Left lobe of liver (tissue), 2 donors: ENCODE measurements at places on chromosomes 3 and 15.

GRCh38 chr3:132966374-132966773 lies 71.8 kb upstream of the TMEM108 start:
- no peak for DNase-seq

GRCh38 chr3:37130448-37130847 lies 43.9 kb downstream of the LRRFIP2 start:
- no peak for DNase-seq

DNA sequence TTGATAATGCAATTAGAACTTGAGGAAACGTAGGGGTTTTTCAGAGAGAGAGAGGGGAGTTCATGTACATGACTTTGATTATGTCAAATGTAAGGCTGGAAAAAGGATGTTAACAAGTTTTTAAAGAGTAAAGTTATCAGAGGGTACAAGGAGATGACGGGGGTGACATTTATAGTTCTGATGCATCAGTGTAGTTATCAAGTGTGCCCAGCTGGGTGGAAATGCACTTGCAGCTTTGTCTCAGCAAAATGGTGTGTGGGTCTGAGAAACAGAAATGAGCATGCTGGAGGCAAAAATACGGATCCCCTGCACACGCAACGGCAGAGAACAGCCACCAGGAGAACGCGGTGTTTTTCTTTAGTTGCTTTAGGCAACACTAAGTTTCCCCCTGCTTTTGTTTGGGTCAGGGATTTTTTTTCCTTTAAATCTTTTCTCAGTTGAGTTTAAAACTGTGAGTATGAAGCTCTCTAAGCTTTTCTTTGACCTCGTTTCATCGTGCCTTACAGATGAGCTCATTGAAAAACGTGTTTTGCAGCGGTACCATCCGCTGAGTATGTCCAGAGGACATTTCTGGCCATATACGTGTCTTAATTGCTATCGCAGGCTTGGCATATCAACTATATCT lies 205.4 kb downstream of the PDZRN3 start:
- no peak for DNase-seq

DNA sequence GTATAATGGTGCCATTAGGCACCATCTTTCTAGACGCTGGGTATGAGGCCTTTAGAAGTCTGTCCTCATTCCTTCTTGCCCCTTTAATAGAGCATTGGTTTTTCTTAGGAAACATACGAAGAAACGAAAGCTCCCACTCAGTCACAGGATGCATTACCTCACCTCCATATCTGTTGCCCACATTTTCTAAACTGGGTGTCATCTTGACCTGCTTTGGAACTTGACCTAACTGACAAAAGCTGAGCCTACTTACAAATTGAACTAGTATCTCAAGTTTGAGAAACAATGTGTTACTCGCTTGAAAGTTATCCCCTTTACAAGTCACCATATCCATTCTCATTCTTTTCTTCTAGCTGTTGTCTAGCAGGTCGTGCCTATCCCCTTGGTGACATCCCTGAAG lies 102.7 kb downstream of the VPS8 start:
- DNase-seq = no peak

DNA sequence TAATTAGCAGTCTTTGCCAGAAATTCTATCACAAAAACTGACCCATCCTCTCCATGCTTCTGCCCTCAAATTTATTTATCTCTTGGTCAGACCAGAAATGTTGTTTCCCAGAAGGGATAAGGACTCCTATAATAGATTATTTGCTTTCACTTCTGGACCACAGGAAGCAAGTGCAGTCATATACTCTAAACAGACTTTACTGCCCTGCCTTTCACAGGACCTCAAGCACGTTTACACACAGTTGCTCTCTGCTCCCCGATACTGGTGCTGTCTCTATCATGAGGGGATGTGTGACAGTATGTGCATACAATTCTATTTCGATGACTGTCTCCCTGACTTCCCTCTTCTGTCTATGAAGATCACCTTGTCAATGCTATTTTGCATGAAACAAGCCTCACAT lies 205.5 kb upstream of the TGFBR2 start:
- DNase-seq = no peak

DNA sequence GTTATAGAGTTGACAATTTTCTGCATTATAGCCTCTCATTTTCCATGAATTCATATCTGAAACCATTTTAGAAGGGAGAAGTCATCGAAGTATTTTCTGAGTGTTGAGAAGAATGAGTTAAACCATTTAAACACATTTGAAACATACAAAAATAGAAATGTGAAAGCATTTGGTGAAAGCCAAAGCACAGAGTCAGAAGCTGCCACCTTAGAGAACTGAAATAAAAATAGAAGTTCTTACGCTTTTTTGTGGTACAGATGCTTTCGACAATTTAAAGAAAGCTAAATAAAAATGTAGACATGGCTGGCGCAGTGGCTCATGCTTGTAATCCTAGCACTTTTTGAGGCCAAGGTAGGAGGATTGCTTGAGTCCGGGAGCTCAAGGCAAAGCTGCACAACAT lies 9.0 kb downstream of the FANCD2OS start:
- DNase-seq = no peak
